Activated CD4-positive, alpha-beta T cell treated with anti-CD3 and anti-CD28 coated beads, Interleukin-10, Interleukin-2, amounts not matched to agents 100 ng/mL and 50 ng/mL, durations not matched to agents 16 hours and 8 hours (primary cell): ENCODE measurements at places on chromosomes 3 and 15.

DNA sequence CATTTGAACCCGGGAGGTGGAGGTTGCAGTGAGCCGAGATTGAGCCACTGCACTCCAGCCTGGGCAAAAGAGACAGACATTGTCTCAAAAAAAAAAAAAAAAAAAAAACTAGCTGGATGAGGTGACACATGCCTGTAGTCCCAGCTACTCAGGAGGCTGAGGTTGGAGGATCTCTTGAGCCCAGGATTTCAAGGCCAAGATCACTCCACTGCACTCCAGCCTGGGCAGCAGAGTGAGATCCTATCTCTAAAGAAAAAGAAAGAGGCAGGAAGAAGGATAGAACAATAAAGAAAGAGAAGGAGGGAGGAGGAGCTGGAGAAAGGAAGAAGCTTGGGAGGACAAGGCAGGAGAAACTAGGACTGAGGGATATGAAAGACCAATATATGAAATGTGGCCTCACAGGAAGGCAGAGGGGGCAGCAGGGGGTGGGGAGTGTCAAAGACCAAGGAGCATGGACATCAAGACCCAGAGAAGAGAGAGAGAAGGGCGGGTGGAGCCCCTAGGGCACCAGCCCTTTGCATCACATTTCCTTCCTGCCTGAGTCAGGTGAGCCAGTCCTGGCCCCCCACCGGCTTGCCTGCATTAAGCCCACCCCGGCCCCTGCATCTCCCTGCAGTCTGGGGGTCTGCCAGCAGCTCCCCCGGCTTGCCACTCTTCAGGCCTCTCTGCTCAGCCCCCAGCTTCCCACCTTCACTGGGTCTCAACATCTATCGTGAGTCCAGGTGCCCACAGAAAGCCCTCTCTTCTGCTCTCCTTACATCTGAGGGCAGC is 11.5 kb downstream of the IGDCC3 start:
- no peak for DNase-seq

- no peak for DNase-seq
Observed at GRCh38 chr15:66454143-66454542, 43.4 kb downstream of the SNAPC5 start.

GRCh38 chr15:71951134-71951533 is 140.8 kb downstream of the NR2E3 start:
- DNase-seq, result no peak

DNA sequence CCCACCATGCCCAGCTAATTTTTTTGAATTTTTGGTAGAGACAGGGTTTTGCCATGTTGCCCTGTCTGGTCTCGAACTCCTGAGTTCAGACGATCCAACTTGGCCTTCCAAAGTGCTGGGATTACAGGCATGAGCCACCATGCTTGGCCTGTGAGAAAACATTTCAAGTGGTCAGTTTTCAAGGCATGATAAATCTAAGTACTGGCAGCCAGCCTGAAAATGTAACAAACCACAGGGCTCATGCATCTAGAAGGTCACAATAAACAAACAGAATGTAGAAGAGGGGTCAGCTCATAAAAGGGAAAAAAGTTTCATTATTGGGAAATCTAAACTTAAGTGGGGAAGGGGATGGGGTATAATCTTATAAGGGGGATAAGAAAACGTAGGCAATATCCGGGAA is 39.9 kb downstream of the PPCDC start:
- DNase-seq, result no peak

GRCh38 chr15:71800190-71800589 is 10.2 kb upstream of the NR2E3 start:
- DNase-seq, result no peak

DNA sequence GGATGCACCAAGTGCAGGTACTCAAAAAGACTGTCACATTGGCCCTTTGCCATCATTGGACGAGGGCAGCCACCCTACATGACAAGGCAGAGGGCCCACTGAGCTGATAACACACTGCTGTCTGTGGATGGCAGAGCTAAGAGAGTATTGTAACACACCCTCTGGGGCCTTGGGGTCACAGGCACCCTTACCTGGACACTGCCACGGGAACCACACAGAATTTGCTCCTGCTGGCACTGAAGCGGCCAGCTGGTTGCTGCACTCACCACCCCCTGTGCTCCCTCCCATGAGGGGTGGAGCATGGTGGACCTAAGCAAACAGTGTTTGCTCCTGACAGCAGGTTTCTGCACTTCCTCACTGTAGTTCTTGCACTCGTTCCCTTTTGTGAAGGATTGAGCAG is 208.2 kb upstream of the SGO1 start:
- DNase-seq, result no peak

GRCh38 chr15:83449250-83449671 is 2.1 kb downstream of the SH3GL3 start:
- no peak for DNase-seq

DNA sequence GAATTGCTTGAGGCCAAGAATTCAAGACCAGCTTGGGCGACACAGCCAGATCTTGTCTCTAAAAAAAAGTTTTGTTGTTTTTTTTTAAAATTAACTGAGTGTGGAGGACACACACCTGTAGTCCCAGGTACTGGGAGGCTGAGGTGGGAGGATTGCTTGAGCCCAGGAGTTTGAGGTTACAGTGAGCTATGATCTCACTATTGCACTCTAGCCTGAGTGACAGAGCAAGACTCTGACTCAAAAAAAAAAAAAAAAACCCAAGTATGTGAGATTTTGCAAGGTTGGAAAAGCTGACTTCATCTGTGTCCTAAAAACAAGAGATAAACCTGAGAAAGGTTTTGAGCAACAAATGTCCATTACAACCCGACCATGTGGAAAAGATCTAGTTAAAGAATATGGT is 5.4 kb upstream of the TOPBP1 start:
- no peak for DNase-seq

GRCh38 chr15:89521605-89522004 is 25.2 kb upstream of the RHCG start:
- DNase-seq, result no peak

GRCh38 chr15:77026501-77027110 is 31.7 kb downstream of the PSTPIP1 start:
- no peak for DNase-seq

DNA sequence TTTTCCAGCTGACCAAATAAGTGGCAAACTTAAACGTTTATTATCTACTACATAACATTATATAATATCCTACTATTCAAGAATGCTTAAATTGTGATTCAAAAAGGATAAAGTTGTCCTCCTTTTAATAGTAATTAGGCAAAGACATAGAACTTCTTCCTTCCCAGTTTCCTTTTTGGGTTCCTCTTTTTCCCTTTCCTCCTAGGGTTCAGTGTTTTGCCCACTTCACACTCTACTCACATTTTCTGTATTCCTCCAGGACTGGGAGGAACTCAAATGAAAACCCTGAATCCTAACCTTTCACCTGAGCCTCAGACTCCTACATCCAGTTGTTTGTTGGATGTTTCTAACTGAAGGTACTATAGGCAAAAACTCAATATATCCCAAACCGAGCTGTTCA is 132.5 kb downstream of the PEAK1 start:
- no peak for DNase-seq

DNA sequence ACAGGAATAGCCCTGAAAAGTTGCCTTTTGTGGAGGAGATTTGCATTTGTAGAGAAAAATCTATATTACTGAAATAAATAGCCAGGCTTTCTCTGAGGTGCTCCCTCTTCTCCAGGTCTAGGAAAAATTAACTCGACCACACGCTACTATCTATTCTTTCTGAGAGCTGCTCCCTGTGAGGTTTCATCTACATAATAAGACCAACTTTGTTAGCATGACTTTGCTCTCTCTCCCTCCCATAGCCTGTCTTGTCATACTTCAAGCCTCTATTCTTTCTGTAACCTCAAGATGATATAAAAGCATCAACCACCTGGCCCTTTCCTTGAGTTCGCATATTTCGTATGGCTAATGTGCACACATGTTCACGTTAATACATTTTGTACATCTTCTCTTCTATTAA is 75.8 kb upstream of the STRIT1 start:
- no peak for DNase-seq

DNA sequence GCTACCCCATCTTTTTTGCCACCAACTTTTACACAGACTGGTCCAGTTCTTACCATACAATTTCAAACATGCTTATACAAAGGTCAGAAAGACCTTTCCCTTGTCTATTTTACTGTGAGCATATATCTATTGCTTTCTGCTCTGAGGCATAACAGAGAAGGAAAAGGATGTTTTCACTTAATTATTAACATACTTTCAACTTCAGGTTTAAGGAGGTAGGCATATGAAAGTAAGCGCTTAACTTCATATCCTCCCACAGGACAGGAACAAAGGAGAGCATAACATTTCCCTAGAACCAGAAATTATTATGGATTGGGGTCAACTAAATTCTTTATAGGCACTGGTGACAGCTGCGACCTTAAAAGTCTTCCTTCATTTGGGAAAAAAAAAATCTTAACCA is 1.1 kb downstream of the MYEF2 start:
- DNase-seq, result no peak

DNA sequence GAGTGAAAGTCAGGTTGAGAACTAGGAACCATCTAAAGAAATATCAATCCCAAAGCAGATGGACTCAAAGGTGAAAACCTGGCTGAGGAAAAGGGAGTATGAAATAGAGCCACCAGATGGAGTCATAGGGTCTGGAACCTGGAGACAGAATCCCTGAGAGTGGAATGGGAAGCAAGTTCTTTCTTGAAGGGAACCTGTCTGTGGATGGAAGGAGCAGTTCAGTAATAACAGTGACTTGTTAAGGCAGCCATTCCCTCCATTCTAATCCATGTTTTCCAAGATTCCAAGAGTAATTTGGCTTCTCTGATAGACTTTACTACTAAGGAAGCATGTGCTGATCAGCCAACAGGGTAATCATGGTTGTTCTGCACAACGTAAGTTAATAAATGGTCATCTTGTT is 22.5 kb upstream of the AQP9 start:
- DNase-seq, result no peak

GRCh38 chr3:172061724-172062184 is 22.4 kb downstream of the FNDC3B start:
- no peak for DNase-seq
